ENCODE measurements at places on chromosomes 6 and 20. TPM values are rescaled to one million over a fixed set of nuclear protein-coding genes. Genes with fewer than 3 reads are reported as not detected.

DNA sequence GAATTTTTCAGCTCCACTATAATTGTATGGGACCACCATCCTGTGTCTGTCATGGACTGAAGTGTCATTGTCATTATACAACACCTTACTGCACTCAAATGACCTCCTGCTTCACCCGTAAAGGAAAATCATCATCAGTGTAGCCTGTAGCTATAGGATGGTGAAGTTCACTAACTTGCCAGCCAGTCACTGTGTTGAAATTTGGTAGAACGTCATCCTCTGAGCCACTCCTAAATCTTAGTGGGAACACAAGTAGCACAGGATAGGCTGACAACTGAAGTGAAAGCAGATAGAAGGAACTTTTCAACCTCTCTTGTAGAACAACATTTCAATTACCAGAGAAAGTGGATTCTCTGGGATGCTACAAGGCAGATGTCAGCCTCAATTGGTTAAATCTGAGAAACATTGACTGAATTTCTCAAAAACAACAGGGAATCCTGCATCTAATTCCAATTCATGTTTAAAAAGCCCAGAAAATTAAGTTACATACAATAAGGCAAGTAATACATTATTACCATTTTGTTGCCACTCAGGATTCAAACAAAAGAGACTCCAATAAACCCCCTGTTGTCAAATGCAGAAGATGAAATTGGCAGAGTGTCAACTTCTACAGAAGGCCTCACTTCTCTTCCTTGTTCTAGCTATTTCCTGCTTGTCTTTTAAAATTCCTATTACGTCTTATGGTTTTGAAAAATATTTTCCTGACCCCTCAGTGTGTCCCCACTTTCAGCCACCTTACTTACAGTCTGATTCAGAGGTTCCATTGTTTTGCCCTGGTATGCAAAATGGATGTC, 647.9 kb upstream of the AGPAT4 start:
- no peak for DNase-seq

HIVEP1 gene
- total RNA-seq, result 2.2 TPM

GRCh38 chr6:84447651-84448050, 220.2 kb upstream of the CEP162 start:
- no peak for DNase-seq

GRCh38 chr6:80331974-80332373, 225.5 kb downstream of the BCKDHB start:
- DNase-seq, result no peak
